ENCODE measurements at places on chromosomes 7 and 10. TPM values are rescaled to one million over a fixed set of nuclear protein-coding genes. Genes with fewer than 3 reads are reported as not detected.

- no peak for DNase-seq
Measured at GRCh38 chr7:22351329-22351692, 5.6 kb downstream of the RAPGEF5 start.

DNA sequence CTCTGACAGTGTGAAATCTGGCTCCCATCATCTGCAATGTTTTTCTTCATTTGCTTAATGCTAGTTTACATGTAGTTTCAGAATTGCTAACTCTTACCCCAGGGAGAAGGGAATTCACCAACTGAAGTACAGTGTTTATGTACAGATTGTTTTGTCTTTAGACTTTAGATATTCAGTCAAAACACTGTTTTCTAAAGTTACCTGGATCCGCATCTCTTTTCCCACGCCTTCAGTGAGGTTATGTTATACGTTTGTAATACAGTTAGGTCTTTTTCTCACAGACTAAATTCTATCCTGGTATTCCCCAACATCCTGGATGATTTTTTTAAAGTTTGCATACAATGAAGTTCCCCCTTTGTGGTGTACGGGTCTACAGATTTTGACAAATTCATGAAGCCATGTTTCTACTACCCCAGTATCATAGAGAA, 3.2 kb upstream of the LYZL1 start:
- DNase-seq, result no peak

DNA sequence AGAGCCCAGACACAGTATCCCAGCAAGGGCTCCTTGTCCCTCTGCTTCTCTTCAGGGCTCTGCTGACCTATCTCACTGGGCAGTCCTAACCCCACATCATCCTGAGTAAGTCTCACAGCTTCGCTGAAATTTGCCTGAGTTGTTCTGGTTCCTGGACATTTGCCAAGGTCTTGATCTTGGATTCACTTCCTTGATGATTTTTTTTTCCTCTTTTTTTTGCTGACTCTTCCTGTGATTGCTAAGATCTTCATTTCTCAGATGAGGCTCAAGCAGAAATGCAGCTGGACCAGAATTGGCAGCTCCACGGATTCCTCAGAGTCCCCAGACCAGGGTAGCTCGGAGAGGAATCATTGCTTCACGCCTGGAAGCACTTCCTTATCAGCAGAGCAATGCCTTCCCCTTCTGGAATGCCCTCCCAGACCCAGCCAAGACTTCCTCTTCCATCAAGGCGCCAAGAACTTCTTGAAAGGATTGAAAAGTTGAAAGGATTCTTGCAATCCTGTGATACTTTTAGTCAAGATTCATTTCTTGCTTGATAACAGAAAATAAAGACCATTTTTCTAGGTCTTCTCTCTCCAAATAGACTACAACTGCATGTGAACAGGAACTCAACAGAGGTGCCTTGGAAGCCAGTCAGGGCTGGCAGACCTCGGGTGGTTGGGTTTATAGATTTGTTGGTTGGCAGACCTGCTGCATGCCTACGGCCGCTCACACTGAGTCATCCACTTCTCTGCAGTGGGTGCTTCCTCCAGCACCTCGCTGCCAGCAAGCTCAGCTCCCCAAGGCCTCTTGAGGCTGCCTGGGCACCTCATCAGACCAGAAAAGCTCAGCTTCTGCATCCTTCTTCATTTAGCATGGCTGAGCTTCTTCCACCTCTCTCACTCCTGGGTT, 8.8 kb upstream of the AFAP1L2 start:
- peak; percentile 57 for DNase-seq

Gene ARHGEF35
- polyA plus RNA-seq, result 2.9 TPM

DNA sequence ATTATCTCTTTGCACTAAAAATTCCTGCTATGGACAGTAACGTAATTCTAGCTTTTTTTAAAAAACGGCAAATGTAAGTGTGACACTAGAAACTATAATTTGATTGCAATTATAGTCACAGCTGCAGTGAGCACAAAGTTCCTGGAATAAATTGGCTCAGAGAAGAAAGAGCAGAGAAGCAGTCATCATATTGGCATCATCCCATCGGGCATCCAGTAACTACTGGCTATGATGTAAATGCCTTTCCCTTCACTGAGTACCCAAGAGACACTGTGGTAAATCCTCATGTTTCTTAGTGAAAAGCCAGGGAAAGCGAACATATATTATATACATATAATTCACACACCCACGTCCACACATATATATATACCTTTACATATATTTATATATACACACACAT, 43.6 kb downstream of the PIP4K2A start:
- DNase-seq, result no peak

GRCh38 chr7:10101351-10101750, 872.3 kb upstream of the PHF14 start:
- no peak for DNase-seq

GRCh38 chr7:128938544-128939074, 882 bp downstream of the IRF5 start:
- peak; percentile 79 for DNase-seq

Gene CLDN3
- polyA plus RNA-seq, result not detected

- DNase-seq, result peak; percentile 56
Measured at GRCh38 chr7:2572101-2572842, 13.5 kb downstream of the IQCE start.

All from right cardiac atrium (tissue), 5 donors.